GM03348 (cell line): ENCODE measurements at places on chromosomes 6 and 20.
A peak's percentile ranks its signal among the peaks of the same experiment; 100 is the strongest.

DNA sequence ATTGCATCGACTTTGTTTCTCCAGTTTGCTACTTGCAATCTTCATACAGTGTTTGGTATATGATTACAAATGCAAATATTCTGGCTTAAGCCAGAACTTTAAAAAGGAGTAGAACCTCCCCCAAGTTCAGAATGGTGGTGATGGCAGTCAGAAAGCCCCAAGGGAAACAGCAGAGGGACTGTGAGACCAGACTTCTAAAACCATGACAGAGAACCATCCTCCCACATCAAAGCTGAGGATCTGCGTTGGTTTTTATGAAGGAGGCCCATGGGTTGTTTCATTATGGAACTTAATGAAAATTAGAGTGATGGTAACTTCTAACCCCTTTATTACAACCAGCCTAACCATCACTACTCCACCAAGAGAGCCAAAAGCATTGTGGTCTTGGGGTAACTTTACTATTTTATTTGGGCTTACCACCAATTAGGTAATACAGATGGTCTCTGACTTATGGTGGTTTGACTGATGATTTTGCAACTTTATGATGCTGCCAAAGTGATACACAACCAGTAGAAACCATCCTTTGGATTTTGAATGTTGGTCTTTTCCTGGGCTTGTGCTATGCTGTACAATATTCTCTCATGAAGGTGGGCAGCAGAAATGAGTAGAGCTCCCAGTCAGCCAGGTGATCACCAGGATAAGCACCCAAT is 10.9 kb upstream of the MRS2 start:
- DNase-seq: no peak

GRCh38 chr20:24866008-24866407 is 83.1 kb upstream of the CST7 start:
- no peak for DNase-seq

DNA sequence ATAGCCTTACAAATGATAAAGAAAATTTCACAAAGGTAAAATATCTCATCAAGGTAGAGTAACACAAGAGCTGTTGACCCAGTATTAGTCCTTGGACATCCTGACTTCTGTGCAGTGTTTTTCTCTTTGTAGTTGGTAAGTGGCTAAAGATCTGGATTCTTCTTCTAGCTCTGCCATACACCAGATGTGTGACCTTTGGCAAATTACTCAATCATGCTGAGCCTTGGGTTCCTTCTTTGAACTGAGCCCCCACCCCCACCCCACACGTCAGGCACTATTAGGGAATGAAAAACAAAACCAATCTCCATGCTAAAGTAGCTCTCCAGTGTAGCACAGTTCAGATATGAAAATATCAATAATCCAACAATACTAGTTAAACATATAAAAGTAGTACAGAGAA is 15.1 kb upstream of the TRIM39 start:
- no peak for DNase-seq

GRCh38 chr6:20998748-20999448 is 464.6 kb downstream of the CDKAL1 start:
- no peak for DNase-seq

DNA sequence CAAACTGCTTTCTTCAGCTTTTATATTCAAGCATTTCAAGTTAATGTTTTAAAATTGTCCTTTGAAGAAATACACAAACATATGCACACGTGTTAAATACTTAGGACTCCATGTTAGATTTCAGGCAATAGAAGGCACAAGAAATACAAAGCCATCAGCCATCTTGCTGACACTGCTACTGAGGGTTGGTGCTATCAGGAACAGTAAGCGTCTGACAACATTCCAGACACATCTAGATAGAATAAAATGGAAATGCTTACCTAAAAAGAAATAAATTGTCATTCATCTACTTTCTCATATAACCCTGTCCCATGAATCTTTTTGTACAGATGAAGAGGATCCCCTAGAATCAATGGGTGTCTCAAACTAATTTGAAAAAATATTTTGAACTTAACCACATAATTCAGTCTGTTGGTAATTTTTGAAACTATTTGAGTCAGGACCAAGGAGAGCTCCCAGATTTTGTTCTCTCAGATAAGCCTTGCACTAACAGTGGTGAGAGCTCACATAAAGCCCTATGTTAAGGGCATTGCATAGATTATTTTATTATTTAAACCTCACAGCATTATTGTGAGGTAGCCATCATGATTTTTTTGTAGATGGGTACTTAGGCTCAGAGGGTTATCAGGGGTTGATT is 631.1 kb upstream of the POU3F2 start:
- no peak for DNase-seq

DNA sequence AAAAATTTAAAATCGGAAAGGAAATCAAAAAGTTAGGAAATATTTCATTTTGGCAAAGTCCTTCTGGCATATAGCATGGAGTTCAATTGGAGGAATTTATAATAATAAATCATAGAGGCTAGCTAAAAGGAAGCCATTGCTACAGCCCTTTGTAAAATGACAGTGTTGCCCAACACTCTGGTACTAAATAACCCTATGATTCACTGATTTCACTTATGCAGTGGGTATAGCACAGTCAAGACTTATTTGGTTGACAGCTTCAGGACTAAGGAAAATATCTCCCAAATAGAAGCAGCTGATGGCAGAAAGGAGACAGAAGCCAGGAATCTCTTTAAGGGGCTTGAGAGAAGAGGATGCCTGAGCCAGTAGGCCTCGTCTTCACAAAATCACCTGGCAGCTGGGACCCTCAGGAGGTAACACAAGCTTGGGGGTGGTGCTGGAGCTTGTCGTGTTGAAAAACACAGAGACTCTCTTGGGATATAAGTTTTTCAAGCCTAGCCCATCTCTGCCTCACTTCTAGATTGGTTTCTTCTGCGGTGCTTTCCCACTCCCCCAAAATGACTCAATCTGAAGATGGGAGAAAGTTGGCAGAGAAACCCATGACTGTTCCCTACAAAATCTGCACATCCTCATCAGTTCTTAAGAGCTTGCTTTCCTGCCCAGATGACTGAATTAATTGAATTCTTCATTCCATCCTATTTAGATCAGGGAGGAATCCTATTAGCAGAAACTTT is 38.4 kb upstream of the EYA4 start:
- DNase-seq: no peak

DNA sequence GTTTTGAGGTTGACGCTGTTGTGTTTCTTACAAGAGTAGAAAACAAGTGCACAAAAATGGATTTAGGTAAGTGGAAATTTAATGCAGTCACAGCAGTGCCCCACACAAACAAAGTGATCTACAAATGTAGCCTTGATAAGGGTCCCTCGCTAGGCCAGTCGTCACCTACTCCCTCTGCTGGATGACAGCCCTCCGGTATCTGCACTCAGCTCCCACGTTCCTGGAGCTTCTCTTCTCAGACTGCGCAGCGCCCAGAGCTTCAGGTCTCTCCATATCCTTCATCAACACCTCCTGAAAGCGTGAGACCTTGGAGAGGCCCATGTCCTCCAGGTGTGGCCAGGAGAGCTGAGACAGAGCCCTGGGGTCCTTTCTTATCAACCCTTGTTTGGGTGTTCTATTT is 58.3 kb upstream of the MAP3K4 start:
- no peak for DNase-seq

- DNase-seq: no peak
Measured at GRCh38 chr6:142731611-142732010, 213.4 kb downstream of the HIVEP2 start.

DNA sequence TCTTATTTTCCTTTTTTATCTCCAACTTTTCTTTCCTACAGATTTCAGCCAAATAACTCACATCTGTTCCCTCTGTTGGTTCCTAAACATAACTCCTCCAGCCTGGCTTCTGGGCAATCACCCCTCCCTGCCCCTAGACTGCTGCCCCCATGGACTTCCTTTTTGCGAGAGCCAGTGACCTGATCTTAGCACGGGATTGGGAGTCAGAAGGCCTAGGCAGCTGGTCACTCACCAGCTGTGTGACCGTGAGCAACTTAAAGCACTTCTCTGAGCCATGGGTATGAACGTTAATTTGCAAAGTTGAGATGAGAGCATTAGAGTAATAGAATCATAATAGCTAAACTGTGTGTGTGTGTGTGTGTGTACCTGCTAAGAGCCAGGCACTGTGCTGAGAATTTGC is 4.5 kb upstream of the MMP9 start:
- no peak for DNase-seq

DNA sequence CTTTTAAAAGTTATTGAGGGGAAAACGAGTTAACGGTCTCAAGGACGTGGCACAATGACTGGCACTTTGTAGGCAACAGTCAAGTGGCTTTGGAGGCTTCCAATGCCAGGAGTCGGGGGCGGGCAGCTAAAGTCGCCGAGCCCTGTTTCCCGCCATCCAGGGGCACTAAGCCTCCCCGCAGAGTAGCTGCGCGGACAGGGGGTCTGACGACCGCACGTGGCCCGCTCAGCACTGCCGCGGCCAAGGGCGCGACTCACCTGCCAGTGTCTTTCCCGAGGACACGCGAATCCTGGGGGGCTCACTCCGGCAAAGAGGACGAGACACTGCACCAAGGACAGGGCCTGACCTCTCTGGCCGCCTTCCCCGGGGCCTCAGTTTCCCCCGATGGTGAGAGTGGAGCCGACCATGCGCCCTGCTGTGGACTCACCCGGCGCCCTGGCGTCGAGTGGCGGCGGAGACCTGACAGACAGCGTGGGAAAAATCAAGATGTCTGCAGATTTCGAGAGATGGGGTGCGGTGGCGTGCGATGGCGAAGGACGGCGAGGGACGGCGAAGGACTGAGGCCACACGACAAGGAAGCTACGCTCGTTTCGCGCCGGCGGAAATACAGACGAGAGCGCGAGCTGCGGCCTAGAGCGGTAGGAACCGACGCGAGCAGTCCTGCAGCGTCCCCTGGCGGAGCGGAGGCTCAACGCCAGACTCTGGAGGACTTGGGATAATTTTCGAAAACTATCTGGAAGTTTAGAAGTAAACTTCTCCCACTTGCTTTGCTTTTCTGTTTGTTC is at the start of gene SNHG17:
TSS of gene SNHG17 (minus strand) at position 559 of the 785 bp plus-strand sequence.
- DNase-seq: peak; percentile 90

GRCh38 chr20:1467082-1467354 is 369 bp upstream of the NSFL1C start:
- DNase-seq: no peak

- DNase-seq: no peak
Measured at GRCh38 chr6:32761072-32761471, 2.3 kb downstream of the HLA-DQB2 start.

- no peak for DNase-seq
Measured at GRCh38 chr6:5814901-5815300, 191.8 kb downstream of the NRN1 start.

DNA sequence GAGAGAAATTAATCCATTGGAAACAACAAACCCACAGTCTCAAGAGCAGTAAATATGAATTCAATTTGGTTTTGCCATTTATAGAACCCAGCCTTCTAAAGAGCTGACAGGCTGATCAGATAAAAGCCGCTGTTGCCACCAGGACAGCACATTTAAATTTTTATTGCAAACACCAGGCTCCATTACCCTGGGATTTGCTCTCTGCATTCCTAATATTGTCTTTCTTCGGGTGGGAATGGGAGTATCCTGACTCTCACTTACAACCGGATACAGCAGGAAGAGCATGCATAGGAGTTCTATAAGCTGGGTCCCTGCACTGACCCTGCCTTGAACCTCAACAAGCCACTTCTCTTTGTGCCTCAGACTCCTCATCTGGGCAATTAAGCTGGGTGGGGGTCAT is 142.9 kb downstream of the LRFN2 start:
- no peak for DNase-seq

GRCh38 chr6:131923356-131923755 is 27.8 kb downstream of the CCN2 start:
- DNase-seq: no peak
